ENCODE measurements at places on chromosomes 3 and 15. TPM values are rescaled to one million over a fixed set of nuclear protein-coding genes. Genes with fewer than 3 reads are reported as not detected.

DNA sequence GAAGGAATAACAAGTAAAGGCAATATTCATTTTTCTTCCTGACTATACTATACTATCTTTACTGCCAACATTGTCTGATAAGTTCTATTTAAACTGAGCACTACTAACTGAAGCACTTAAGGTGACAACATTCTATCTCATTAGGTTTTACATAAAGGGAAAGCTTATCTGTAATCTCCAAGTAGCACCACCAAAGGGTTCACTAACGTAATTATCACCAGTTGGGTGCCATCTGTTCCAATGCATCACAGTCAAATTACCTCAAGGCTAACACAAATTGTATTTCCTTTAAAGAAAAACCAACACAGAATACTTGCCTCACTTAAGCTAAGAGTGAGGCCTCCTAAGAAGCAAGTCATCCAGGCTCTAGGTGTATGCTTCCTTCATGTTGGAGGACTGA is 453.8 kb downstream of the RAP2B start:
- no peak for DNase-seq

DNA sequence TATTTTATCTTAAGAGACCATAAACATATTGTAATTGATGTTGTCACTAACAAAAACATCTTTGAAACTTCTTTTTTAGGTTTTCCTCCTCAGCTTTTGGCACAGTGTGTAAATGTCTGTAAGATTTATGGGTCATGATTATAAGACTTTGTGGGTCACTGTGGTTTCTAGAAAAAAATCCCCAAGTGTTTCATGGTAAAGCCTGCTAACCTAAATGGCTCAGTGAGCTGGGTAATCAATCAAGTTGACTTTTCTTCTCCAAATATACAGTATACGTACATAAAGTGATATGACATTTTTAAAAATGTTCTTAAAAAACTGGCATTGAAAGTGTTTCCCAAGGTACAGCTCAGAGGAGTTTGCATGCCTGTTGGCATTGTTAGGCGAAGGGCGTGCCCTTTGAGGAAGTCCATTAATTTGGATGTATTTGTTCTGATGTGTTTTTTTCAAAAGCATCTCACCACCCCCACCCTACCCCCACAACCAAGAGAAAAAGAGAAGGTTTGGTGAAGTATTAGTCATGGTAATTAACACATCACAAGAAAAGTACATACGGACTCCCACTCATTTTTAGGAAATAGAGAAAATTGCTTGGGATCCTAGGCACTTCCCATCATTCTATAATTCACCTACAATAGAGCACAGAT is 385.4 kb upstream of the LRRC3B start:
- peak; percentile 23 for DNase-seq

- DNase-seq = no peak
Measured at GRCh38 chr3:114272271-114272670, 21.6 kb upstream of the TIGIT start.

DNA sequence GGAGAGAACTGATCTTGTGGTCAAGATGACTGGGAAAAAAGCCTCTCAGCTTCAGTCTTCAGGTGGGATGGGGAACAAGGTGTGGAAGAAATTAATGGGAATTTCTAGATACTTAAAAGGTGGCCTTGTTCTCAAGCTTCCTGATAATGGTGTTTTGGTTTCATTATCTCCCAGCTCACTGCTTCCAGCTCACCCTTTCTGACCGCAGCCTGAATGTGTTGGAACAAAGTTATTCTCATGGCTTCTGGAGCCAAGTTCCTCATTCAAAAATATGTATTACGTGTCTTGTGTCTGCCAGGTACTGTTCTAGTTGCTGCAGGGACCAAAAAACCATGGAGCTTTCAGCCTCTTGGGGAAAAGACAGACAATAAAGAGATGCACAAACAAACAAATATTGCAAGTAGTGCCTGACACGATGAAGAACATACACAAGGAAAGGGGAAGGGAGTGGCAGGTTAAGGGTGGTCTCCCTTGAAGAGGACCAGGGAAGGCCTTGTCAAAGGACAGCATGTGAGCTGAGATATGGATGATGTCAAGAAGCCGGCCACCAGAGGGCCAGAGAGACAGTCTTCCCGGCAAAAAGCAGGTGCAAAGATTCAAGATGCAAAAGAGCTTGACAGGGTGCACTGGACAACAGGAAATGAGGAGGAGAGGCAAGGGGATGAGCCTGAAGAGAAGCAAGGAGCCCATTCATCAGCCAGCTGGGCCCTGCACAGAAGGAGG is 35.5 kb downstream of the ARRDC4 start:
- DNase-seq = peak; percentile 21

DNA sequence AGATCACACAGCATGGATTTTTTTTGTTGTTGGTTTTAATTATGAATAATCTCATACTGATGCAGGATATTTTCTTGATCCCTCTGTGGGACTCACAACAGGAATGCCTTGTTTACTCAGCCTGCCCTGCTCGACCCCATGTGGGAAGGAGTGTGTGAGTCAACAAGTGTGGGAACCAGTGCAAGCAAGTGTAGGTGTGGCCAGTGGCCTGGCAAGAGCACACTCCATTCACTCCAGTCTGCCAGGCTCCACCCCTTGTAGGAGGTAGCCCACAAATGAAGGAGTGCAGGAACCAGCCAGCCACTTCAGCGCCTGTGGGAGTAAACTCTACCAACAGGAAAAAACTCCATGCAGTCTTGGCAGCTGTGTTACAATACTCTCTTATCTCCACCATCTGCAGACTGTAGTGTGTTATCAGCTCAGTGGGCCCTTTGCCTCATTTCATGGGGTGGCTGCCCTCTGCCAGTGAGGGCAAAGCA is 393.6 kb downstream of the OTOL1 start:
- DNase-seq = no peak

DNA sequence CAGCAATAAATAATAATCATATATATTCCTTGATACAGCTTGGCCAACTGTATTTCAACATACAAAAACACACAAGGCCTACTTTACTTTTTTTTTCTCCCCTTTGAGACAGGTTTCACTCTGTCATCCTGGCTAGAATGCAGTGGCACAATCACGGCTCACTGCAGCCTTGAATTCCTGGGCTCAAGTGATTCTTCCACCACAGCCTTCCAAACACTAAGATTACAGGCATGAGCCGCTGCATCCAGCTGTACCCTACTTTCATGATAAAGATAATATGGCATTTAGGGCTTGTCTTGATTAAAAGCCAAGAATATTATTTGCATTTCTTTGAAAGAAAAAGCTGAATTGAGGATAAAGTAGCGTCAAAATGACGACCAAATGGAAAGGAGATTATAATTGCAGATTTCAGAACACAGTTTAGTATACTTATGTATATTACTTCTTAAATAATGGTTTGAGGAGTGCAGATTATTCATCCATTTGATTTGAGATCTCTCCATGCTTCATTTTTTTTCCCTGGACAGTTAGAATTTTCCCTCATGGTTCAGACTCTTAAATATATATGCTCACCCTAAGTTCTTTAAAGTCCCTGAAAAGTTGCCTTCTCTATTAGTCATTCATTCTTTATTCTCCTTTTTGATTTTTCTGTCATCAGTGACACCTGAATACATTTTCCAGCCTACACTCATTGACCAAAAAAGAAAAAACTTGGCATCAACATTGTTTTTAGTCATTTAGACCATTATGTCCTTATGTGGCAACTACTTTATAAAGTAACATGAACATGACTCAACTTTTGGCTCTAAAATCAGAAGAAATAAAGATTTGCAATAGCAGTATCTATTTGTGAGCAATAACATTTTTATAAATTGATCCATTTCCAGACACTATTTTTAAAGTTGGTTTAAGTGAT is 48.5 kb upstream of the MLF1 start:
- no peak for DNase-seq

- DNase-seq = no peak
Measured at GRCh38 chr3:82294609-82295008, 533.2 kb upstream of the GBE1 start.

- DNase-seq = no peak
Measured at GRCh38 chr15:74821091-74821789, 5.2 kb upstream of the CPLX3 start.

GRCh38 chr3:161339517-161340500 is 31.5 kb downstream of the SPTSSB start:
- no peak for DNase-seq

GRCh38 chr3:58471025-58471887 is 20.6 kb upstream of the KCTD6 start:
- no peak for DNase-seq

TRPM1 gene
- polyA plus RNA-seq = 0.19 TPM

CPN2 gene
- 0.85 TPM for polyA plus RNA-seq

CAV3 gene
- polyA plus RNA-seq = 0.49 TPM

PYGO1 gene
- 13.8 TPM for polyA plus RNA-seq

SLC15A2 gene
- polyA plus RNA-seq = 13.7 TPM

KIF23 gene
- 43.7 TPM for polyA plus RNA-seq

CCK gene
- polyA plus RNA-seq = 0.57 TPM

SPSB4 gene
- 18.2 TPM for polyA plus RNA-seq
